ENCODE measurements at places on chromosomes 16 and 17.

GRCh38 chr16:1363501-1364041 is 11.8 kb downstream of the GNPTG start:
- DNase-seq, result peak; percentile 85

- no peak for DNase-seq
Measured at GRCh38 chr17:40460968-40461731, 17.9 kb downstream of the IGFBP4 start.

DNA sequence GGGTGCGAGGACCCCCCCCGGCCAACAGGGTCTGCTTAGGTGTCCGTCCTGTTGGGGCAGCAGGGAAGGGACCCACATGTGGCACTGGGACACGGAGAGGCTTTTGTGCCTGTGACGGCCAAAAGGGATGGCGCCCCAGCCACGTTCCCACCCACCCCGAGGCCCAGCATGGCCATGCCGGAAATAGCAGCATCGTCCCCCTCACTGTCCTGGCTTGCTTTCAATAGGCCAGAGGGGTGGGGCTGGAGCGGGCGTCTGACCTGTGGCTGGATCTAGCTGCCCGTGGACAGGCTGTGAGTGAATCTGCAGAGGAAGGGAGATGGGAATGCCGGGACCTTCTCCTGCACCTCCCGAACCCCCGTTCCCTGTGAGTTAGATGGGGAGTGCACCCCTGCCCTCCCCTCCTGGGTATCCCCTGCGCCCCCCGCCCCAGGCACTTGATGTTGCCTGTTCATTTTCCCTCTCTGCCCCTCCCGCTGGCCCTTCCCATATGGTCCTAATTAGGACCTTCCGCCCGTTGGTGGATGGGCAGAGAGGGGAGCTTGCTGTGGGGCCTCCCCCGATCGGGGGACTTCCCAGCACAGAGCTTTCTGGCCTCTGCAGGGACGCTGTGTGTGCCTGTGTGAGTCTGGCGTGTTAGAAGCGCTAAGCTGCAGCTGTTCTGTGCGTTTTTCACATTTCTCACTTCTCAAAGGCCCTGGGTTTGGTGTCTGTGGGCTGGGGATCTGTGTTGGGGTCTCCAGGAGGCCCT is 292.8 kb downstream of the SEC14L1 start:
- DNase-seq, result peak; percentile 56

DNA sequence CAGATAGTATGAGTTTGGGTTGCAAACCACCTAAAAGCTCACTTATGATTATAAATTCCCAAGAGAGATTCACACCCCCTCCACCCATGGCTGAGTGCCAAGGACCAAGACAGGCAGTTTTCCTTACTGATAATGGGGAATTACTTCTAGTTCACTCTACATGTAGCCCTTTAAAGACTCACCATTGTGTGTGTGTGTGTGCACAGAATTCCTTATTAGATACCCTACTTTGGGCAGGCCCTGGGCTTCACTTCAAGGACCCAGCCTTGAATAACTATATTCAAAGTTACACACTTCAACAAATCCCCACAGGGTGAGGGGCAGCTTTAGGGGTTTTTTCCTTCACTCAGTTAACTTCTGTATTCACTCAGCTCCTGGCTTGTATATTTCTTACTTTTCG is 143.5 kb downstream of the MYO1D start:
- DNase-seq, result no peak

DNA sequence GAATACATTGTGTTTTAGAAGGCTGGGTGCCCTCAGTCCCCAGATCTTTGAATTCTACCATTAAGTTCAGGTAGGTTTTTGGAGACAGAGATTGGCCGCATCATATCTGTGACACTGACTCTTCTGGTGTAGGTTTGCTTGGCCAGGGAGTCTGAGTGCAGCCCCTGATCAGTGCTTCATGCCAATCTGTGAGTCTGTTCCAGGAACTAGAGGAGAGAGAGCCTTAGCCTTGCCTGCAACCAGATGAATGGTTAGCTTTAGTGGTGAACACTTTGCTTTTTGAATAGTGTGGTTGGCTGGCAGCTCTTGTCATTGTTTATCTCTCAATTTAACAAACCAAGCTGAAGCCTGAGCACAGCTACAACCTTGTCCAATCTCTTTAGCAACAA is 87.8 kb downstream of the PLXDC1 start:
- no peak for DNase-seq

DNA sequence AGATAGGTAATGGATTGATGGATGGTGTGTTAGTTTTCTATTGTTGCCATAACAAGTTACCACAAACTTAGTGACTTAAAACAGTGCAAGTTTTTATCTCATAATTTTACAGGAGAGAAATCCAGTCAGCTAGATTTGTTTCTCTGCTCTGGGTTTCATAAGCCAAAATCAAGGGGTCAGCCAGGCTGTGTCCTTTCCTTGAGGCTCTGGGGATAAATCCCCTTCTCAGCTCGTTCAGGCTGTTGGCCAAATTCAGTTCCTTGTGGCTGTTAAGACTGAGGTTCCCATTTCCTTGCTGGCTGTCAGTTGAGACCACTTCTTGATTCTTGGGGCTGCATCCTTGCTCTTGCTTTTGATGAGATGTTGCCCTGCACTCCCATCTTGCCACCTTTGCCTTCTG is 204.9 kb upstream of the CDH13 start:
- DNase-seq, result no peak

DNA sequence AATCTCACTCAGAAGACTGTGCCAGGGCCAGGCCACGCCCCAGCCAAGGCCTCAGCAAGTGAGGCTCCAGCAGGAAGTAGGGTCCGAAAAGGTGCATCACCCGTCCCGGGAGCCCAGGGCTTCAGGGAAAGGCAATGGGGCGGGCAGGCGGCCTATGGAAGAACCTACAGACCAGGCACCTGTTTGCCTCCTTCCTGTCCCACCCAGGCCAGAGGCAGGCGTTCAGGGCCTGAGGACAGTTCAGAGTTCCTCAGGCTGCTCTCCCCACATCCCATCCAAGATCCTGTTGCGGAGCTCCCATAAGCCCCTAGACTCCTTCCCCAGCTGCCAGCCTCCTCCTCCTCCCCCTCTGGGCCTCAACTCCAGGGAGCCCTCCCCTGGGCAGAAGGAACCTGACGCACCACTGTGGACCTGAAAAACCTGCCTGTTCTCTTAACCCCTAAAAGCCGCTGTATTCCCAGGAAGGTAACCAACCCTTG is 2.3 kb downstream of the CLUH start:
- no peak for DNase-seq

- DNase-seq, result peak; percentile 61
Measured at GRCh38 chr17:45052052-45052772, 780 bp upstream of the DCAKD start.

DNA sequence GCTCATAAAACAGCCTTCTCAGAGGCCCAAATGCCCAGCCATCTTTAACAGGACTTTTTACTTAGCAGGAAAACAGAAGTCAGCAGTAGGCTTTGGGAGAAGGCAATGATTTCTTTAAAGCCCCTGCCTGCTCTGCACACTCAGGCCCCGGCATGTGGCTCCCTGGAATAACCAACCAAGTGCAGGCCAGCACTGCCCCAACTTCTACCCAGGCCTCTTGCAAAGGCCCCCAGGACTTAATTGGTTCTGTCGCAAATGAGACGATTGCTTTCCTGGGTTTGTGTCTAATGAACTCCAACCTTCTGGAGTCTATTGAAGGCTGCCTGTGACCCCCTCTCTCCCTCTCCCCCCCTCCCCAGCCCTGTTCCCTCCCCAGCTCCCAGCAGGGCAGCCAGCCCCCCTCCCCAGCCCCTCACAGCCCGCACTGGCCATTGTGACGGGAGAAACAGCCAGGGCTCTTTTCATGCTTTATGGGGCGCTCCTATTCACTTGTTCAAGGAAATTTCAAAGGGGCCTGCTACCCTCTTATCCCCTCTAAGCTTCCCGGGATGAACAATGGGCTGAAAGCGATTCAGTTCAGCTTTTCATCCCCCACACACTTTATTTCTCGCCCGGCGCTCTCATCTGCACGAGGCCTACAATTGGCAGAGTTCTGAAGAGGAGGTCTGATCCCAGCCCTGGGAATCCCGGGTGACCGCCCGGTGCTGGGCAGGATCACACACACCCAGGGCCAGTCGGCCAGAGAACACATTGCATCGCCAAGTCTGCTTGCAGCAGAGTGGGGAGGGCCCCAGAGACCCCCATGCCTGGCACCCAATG is 15.5 kb downstream of the AXIN2 start:
- DNase-seq, result no peak

- no peak for DNase-seq
Measured at GRCh38 chr16:49452108-49452507, 78.5 kb downstream of the C16orf78 start.

DNA sequence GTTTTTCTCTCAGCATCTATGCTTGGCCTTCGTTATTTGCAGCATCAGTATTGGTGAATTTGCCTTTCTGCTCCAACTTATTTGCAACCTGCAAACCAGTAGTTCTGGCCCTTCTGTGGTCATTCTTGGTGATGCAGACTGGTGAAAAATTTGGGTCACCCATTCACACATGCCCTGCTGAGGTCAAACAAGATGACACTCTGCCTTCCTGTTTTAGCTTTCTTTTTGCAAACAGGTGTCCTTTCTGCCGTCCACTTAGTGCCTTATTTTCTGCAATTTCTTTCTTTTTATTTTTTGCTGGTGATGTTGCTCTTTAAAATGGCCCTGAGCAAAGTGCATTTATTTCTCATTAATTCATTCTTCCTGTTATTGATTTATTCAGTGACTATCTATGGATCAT is 31.3 kb downstream of the PLCG2 start:
- no peak for DNase-seq

GRCh38 chr17:77502626-77503292 is 362.0 kb downstream of the SEC14L1 start:
- DNase-seq, result no peak

- DNase-seq, result peak; percentile 74
Measured at GRCh38 chr16:57720142-57720575, 15.4 kb upstream of the KATNB1 start.

GRCh38 chr17:823501-823902 is 41.3 kb downstream of the MRM3 start:
- no peak for DNase-seq

- no peak for DNase-seq
Measured at GRCh38 chr17:37116671-37117185, 168.0 kb downstream of the AATF start.

- DNase-seq, result no peak
Measured at GRCh38 chr16:27248036-27248435, 20.5 kb downstream of the NSMCE1 start.

DNA sequence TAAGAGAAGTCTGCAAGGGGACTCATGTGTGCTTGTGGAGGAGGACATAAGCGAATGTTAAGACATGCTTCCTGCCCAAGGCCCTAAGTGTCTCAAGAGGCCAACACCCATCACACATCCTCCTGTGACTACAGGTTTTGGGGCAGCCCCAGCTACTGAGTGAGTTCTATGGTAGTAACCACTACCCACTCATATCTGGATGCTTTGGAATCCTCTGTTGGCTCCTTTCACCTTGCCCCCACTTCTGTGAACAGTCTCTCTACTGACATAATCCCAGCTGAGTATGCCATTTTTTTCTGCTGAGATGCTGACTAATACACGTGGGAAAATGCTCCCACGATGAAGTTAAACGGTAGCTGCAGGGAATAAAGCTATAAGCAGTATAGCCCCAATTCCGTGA is 153.5 kb downstream of the VPS53 start:
- DNase-seq, result peak; percentile 22

GRCh38 chr17:73066148-73066884 is 26.2 kb downstream of the SLC39A11 start:
- DNase-seq, result no peak

DNA sequence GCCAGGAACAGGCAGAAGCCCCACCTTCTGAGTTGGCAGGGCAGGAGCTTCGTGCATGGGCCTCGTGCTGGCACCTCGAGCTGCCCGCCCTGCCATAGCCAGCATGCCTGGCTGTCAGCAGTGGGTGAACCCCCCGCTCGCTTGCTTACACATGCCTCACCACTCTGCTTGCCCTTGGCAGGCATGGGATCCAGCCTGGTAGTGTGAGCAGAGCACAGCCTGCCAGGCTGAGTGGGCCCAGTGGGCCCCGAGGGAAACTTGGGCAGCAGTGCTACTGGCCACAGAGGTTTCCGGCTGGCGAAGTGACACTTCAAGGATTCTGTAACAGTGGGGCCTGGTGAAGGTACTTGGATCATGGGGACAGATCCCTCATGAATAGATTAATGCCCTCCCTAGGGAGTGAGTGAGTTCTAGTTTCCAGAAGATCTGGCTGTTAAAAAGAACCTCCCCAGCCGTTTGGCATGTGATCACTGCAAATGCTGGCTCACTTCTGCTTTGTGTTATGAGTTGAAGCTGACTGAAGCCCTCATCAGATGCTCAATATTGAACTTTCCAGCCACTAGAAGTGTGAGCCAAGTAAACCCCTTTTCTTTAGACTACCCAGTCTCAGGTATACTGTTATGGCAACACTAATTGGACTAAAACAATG is 114.7 kb downstream of the BCAS3 start:
- DNase-seq, result no peak

- no peak for DNase-seq
Measured at GRCh38 chr17:2237950-2238349, 65.6 kb downstream of the SMG6 start.

- no peak for DNase-seq
Measured at GRCh38 chr17:27285516-27285915, 8.4 kb upstream of the WSB1 start.

DNA sequence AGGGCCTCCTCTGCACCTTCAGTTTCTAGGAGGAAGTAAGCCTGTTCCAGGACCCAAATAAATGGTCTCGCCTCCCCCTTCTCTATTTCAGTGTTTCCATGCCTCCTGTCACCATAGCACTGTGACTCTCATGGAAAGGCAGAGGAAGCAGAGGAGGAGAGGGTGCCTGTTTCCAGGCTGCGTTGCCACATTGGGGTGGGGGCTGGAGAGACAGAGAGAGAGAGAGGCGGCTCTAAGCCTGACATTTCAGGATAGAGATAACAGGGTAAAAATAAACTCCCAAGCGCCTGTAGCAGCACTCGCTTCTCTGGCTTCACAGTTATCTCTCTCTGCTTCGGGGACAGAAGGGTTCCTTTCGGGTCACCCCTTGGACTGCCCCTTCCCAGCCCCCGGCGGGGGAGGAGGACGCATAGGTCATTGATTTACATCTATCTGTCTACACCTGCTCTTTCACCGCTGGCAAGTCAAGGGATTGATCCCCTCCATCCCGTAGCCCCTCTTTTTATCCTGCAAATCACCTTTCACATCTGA is 71.2 kb upstream of the MRTFB start:
- DNase-seq, result no peak

DNA sequence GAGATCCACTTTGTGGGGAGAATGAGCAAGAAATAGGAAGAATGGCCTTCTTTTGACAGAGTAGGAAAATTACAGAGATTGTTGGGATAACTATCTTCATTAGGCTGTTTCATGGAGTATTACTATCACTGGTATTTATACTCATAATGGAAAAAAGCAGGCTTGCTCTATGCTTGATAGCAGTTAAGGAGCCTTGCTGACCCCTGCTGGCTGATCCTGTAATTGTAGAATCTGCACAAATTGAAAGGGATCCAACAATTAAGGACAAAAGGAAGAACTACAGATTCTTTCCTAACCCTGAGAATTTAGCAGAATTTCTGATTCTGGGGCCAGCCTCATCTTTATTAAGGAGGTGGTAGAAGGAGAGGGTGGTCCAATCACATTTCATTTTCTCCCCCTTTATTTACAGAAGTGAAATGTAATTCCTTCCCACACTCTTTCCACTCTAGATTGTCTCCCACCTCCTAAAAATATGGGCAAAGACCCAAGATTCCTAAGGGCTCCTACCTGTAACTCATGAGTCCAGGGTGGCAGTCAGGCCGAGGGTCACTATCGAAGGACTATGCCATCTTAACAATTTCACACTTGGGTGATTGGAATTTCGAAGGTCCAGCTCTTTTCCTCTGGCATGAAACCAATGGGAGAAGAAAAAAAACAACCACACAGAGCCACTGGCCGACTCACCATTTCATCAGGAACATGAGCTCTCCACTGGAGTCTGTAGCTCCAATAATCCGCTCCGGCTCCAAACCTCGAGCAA is 26.3 kb downstream of the NFE2L1 start:
- DNase-seq, result peak; percentile 46

GRCh38 chr17:61389670-61390478 is 9.8 kb upstream of the TBX2 start:
- DNase-seq, result peak; percentile 85

All from AG08396 (cell line).